AG09309 (cell line): ENCODE measurements at places on chromosomes 16 and 17.

- no peak for DNase-seq
Observed at GRCh38 chr17:17675925-17676534, 5.2 kb upstream of the RAI1 start.

- DNase-seq, result no peak
Observed at GRCh38 chr16:81481207-81481821, 36.7 kb downstream of the CMIP start.

- DNase-seq, result peak; percentile 10
Observed at GRCh38 chr16:27779641-27780164, 229.8 kb downstream of the KATNIP start.

DNA sequence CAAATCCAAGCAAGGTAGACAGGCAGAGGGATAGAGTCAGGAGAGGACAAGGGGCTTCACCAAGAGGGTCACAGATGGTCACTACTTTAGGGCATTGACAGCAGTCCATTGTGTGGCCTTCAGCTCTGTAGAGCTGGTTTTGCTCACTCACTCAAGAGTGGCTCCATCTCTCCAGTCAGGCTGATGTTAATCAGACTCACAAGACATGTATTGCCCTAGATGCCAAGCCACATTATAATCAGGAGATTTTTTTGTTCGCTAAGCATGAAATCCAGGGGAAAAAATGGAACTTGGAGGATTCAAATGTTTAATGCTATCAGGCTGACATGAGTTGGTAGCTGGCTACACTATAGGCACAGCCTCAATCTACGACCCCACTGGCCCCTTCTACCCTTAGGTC is 32.5 kb downstream of the CD300LF start:
- DNase-seq, result no peak

- DNase-seq, result no peak
Observed at GRCh38 chr17:39462631-39463375, 1.5 kb downstream of the CDK12 start.

- no peak for DNase-seq
Observed at GRCh38 chr17:64213995-64214811, 48.9 kb downstream of the TEX2 start.

GRCh38 chr16:3401719-3402397 is 843 bp downstream of the ZNF174 start:
- DNase-seq, result no peak

DNA sequence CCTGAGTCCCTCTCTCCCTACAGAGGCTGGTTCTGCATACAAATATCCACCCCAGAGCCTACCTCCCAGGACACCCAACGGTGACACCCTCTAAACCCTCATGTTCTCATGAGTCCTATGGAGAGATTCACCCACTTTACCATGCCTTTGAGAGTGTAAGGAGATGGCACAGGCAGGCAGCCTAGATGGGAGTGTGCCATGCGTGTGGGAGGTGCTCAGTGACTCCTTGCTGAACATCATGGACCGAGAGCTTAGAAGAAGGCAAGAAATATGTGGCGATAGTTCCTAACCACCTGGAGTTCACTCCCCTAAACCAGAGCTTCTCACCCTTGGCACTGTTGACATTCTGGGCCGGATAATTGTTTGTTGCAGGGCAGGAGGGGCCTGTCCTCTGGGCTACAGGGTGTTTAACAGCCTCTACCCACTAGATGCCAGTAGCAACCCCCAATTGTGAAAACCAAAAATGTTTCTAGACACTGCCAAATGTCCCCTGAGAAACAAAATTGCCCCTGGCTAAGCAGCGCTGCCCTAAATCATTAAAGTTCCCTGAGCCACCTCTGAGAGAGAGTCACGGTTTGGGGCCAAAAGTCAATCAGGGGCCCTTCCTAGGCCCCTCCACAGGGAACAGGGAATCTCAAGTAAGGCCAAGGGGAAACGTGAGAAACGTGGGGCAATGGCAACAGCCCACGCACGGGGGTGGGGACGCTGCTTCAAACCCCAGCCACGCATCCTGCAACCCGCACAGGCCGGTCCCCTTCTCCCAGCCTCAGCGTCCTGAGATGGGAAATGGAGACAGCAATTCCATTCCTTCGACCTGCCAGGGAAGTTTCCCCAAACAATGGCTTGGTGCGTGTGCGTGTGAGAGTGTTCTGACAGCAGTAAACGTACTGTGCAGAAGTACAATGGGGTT is 66.8 kb downstream of the C16orf78 start:
- no peak for DNase-seq

- DNase-seq, result no peak
Observed at GRCh38 chr16:23424292-23424958, 28.6 kb downstream of the COG7 start.

DNA sequence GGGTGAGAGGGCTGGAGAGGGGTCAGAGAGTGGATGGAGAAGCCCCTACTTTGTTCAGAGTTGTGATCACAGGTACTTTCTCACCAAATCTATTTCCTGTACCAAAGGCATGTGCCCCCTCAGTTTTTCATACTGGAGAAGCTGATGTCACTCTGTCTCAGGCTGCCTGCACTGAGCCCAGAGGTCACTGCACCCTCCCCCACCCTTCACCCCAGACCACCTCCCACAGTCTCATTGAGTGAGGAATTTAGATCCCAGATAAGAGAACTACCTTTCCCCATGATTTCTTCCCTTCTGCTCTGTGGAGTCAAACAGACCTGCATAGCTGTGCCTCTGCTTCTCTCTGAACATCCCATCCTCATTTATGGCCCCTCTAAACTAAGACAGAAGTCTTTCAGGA is 140.0 kb upstream of the IRX6 start:
- no peak for DNase-seq

- no peak for DNase-seq
Observed at GRCh38 chr16:70805787-70806186, 4.8 kb upstream of the VAC14 start.

DNA sequence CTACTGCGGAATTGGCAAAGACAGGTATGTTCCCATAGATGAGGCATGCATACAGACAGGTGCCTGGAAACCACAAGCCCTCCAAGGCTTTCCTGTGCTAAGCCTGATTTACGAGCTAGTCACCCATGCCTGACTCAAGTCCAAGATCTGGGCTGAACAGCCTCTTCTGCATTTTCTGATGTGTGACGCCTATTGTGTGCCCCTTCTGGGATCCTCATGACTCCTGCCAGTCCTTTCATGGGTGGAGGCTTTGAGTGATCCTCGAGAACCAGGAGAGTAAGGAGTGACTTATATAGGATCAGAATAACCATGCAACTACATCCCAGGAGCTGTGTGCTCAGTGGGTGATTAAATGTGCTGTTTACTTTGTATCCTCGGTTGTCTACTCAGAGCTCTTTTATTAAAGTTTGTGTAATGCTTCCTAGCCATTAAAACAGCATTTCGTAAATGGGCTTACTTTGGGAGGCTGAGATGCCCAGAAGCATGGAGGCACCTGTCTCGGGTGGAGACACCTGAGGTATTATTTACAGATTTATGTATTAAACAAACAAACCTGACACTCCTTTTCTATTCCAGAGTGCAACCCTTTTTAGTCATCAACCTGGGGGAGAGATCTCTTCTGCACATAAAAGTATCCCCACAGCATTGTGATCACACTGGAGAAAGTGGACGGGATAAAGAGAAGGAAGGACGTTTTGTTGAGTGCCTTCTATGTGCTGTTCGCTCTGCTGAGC is 373.0 kb upstream of the DYNLRB2 start:
- no peak for DNase-seq

- no peak for DNase-seq
Observed at GRCh38 chr17:288802-289356, 63.7 kb downstream of the RPH3AL start.

DNA sequence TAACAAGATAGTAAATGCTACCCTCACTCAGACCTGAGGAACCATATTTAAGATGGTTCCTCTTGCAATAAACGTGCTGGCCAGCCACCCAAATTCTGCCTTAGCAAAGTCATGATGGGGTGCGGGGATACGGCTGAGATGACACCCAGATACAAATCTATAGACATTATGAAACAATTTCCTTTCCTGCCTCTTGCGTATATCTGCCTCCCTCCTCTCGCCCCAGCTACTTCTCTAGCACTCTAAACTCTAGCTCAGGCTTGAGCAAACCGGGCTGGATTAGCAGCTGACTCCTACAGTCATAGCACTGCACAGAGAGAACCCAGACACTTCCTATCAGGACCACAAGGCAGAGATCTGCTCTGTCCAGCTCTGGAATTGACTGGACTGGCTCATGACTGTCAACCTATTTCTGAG is 22.3 kb downstream of the CD300LF start:
- DNase-seq, result no peak

GRCh38 chr16:49723310-49723709 is 132.6 kb downstream of the ZNF423 start:
- no peak for DNase-seq

DNA sequence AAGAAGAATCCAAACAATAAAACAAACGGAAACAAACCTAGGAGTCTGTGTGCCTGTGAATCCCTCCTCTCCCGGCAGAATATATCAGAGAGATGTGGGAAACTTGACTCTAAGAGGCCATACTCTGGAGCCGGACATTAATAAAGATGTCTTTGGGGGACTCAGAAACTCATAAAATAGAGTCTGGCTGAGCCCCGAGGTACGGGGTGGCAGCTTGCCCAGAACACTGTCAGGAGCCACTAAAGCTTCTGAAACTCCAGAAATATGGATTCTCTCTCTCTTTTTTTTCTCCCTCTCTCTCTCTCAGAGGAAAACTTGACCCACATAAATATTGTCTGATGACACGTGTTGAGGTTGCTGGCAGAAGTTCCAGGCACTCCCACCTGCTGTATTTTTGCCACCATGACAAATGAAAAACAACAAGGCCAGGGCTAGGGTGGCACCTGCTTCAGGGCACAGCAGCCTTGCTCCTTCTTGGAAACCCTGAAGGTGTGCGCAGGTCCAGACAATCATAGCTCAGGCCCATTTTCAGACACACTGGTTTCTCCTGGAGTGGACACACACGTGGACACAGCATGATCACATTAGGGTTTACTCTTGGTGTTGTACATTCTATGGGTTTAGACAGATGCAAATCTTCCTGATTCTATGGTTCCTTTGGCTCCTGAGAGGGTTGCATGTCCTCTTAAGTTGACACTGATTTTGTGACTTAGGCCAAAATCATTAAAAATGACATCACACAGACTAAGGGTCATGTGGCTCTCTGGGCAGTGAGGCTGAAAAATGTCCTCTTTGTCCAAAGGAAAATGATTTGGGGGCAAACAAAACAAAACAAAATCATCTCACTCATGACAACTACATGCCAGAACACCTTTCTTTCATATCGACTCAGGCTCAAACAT is 282.6 kb upstream of the IRX3 start:
- DNase-seq, result no peak

GRCh38 chr17:2207815-2208515 is 95.6 kb downstream of the SMG6 start:
- DNase-seq, result no peak
